Stimulated activated CD8-positive, alpha-beta memory T cell treated with anti-CD3 and anti-CD28 coated beads, Interleukin-15, amount 100 ng/mL, for 24 hours (primary cell): ENCODE measurements at places on chromosomes 4 and X.

DNA sequence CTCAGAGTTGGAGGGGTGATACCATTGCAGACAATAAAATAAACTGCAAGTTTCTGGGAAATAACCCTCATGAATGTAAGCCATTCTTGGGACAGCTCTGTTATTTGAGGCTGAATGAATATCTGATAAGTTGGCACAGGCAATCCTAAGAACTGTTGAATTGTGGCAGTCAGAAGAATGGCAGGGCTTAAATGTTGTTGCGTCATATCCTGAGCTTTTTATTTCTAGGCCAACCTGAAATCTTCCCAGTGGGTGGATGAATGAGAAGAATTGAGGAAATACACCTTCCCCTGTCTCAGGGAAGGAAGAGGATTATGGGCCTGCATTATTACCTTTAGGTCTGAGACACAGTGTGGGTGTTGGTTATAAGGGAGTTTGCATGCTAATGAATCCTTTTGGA is 64.4 kb upstream of the C4orf54 start:
- no peak for DNase-seq

DNA sequence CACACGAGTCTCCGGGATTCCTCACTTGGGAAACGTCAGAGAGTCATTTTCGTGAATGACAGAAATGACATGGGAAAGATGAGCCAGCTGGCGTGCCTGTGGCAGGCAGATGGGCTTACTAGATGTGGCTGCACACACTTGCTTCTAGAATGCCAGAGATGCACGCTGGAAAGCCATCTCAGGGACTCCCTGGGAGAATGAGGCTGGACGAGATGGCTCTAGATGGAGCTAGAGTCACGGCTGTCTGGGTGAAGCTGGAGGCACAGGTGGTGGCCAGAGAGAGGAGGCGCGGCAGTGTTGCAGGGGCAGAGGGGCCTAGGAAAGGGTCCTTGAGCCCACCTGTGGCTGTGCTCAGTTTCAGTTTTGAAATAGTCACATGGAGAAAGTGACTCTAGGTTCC is 26.0 kb downstream of the TKTL1 start:
- no peak for DNase-seq

DNA sequence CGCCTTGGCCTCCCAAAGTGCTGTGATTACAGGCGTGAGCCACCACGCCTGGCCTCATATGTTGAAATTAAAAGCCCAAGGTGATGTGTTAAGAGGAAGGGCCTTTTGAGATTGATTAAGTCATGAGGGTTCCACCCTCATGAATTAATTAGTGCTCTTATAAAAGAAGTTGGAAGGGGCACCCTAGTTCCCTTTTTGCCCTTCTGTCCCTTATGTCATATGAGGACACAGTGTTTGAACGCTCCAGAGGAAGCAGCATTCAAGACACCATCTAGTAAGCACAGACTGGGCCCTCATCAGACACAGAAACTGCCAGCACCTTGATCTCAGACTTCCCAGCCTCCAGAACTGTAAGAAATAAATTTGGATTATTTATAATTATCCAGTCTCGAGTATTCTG is 5.1 kb upstream of the APLN start:
- no peak for DNase-seq

GRCh38 chr4:74578329-74578728 is 133.4 kb downstream of the AREG start:
- no peak for DNase-seq

GRCh38 chrX:70437011-70437410 is 7.6 kb upstream of the DLG3 start:
- DNase-seq = no peak

- no peak for DNase-seq
Measured at GRCh38 chr4:180156684-180157083, 2086.5 kb upstream of the TENM3 start.

DNA sequence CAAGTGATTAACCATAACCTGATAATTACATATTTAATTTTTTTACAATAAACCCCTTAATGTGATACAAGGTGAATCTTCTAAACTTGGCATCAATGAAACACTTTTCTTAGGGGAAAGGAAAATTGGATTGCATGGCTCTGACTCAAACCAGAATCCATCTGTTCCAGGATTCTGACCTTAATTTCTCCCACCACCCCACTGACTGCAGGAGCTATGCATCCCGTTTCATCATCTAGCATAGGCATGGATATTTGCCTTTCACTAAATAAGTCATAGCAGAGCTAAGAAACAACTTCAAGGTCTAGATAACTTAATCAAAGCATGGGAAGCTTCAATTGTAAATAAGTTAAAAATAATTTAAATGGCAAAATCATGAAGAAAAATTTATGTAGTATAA is 156.3 kb downstream of the BTC start:
- no peak for DNase-seq

GRCh38 chr4:117898496-117898895 is 135.8 kb upstream of the NDST3 start:
- no peak for DNase-seq

GRCh38 chr4:52728691-52729240 is 22.5 kb downstream of the ERVMER34-1 start:
- DNase-seq = no peak

DNA sequence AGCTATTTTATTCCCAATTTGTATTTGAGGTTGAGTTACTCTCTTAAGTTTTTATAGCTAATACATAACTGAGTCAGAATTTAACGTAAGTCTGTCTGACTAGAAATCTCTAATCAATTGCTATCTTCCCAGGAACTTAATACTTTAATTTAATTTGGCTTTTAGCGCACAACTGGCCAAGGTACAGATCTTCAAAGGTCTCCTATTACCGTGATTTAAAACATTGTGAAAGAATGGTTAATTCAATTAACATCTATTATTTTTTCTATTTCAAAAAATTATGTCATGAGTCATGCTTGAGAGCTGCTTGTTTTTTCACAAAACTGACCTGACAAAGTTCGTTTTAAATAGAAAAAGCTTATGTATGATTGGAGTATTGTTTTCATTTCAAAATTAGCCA is 22.0 kb upstream of the PLA2G12A start:
- no peak for DNase-seq

GRCh38 chrX:15500497-15500966 is at the start of gene BMX:
Gene BMX, plus strand, starts transcription at chrX:15500807. Its CDS starts 7,547 bp downstream, at chrX:15508354.
- no peak for DNase-seq

DNA sequence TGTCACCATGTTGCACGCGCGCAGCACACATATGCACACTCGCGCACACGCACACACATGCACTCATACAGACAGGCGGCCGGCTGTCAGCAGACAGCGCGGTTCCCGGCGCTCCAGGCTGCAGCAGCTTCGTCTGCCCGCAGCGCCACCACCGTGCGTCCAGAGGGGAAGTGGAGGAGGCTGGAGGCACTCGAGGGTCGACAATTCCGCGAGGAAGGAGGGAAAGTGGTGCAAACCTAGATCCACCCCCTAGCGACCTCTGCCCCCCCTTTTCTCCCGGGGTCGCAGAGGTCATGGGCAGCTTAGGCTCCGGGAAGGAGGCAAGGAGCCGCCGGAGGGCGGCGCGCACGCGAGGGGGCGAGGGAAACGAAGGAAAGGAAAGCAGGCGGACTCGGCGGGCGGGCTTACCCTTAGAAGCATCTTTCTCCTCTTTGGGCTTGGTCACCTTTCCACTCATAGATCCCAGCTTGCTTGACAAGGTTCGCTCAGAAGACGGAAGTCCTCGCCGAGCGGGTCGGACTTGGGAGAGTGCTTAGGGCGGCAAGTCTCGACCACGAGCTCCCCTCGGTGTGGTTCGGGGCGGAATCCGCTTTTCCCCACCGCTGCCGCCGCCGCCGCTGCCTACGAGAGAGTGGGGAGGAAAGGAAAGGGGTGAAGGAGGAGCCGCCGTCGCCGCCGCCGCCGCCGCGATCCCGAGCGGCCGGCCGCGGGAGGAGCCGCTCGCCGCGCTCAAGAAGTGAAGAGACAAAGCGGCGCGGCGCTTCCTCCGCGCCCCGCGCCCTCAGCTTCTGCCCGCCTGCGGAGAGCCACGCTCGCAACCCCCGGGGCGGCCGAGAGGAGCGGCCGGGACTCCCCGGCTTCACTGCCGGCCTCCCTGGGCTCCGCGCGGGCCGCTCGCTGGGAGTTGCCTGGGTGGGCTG is 326.6 kb upstream of the F9 start:
- DNase-seq = no peak

DNA sequence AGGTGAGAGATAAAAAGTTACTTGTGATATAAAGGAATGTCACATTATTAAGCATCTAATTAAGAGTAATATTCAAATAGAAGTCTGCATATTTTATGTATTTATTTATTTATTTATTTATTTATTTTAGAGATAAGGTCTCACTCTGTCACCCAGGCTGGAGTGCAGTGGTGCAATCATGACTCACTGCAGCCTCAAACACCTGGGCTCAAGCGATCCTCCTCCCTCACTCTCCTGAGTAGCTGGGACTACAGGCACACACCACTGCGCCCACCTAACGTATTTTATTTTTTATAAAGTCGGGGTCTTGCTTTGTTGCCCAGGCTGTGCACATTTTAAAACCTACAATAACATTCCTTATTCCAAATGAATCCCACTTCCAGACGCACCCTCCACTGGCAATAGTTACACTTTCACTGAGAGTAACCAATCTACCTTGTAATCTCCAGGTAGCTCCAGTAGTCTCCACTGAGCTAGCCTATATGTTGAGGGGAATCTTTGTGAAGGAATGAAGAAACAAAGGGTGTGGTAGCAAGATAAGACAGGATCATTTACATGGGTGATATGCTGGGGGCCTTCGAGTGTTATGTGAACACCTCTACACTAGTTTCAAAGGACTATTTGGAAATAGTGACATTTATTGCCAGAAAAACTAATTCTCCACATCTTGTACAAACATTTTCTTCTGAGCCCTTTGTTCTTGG is 11.9 kb downstream of the SH3D19 start:
- no peak for DNase-seq

DNA sequence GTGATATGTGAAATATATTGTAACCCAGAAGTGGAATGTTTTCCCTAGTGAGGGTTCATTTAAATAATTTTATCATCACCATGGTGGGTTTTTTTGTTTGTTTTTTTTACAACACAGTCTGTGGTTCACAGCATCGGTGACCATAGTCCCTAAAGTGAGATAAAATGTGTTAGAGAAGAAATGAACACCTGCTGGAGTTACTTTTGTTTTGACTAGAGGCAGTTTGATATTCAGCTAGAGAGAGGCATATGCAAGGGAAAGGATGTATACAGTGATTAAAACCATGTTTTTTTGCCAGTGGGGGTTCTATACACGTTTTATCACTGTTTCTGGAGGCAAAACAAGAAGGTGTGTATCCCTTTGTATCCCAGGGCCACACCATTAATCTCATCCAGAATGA is 541.5 kb downstream of the PCDH7 start:
- DNase-seq = no peak

DNA sequence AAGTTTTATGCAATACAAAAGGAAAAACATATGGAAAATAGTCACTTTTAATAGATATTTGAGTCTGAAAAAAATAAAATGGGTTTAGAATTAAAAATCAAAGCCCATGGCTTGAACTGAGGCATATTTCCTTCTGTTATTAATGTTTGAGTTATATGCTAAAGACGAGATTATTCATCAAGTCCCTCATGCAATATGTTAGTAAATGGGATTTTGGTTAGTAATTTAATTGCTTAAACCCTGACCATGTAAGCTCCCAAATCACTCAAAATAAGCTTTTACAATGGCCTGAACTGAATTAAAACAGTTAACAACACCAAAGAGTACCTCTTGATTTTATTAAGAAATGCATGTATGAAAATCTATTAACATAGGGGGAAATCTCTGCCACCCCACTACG is 12.1 kb downstream of the UNC5C start:
- DNase-seq = no peak

DNA sequence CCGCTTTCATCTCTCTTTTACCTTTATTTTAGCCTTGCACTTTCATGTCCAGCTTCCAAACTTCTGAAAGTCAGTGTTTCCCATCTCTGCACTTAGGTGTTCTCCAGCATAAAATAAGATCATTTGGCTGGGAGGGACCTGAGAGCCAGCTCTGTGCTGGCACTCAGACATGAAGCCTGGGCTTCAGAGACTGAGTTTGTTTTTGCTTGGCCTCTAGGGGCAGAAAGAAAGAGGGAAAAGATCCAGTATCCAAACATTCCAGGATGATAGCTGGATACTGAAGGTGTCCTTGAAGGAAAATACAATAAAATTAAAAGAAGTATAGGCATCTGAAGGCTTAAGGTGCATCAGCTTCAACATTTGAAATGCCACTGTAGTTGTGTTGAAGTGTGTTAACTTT is 202.4 kb upstream of the ZIC3 start:
- no peak for DNase-seq

- no peak for DNase-seq
Measured at GRCh38 chrX:153517423-153517822, at the start of gene ATP2B3. Gene ATP2B3, plus strand, starts transcription at chrX:153517642. Its CDS starts 18,606 bp downstream, at chrX:153536248.

DNA sequence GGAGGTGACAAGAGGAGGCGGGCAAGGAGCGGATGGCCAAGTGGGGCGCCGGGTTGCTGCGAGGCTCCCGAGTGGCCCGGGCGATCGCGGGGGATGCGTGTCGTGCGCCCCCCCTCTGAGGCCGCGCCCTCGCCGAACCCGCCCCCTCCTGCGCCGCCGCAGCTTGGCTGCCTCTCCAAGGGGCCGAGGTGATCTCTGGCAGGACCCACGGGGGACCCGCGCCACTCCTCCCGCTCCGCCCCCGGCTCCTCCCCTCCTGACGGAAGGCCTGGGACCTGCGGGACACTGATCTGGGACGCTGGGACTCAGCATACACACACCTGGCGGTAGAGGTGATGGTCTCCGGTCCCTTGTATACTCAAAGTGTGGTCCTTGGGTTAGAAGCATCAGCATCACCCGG is 21.9 kb upstream of the FAM47C start:
- no peak for DNase-seq

GRCh38 chrX:143027275-143027674 is 1.5 kb downstream of the SPANXN4 start:
- DNase-seq = no peak

GRCh38 chrX:17922303-17922702 is 61.2 kb upstream of the RAI2 start:
- DNase-seq = no peak

DNA sequence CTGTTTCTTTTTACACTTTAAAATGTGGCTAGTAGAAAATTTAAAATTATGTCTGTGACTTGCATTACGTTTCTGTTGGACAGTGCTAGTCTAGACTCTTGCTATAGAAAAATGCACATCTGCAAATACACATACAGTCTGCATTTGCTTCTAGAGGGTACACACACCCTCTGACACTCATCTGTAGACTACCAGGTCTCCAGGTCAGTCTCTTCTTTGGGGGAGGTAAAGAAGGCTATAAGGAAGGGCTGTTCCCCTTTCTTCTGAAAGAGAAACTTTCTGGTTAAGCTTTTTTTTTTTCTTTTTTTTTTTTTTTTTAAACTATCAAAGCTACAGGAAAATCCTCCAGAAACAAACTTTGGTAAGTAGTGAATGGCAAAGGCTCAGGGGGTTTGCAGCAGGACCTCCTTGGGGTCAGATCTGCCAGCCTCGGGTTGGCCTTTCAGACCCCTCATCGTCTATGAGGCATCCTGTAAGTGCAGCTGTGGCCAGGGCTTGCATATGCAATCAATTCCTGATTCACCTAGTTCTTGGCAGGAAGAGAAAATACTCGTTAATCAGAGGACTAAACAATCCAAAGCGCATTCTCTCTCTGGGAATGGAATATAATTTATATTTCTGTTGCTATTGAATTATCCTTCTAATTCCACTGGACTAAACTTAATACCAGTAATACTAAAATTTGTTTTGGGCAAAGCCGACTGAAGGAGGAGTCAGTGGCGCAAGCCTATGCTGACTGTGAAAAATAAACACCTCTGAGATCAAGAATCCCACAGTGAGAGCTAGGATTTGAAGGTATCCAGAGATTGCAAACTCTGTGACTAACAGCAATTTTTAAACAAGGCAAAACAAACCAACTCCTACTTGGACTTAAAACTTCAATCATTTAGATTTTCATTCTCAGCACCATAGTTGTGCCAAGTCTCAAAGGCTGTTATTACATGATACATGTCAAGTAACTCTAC is 109.3 kb upstream of the TBC1D9 start:
- DNase-seq = no peak
